Activated CD4-positive, alpha-beta T cell treated with anti-CD3 and anti-CD28 coated beads, Interleukin-2, amount 10 ng/mL, durations not matched to agents 7 days and 5 days (primary cell): ENCODE measurements at places on chromosomes 4 and X. TPM values are rescaled to one million over a fixed set of nuclear protein-coding genes. Genes with fewer than 3 reads are reported as not detected.
A peak's percentile ranks its signal among the peaks of the same experiment; 100 is the strongest.

Gene ATP10D
- total RNA-seq: 3.7 TPM

Gene SUPT20HL1
- not detected for total RNA-seq

GRCh38 chr4:86014599-86014998 lies 345.3 kb downstream of the MAPK10 start:
- DNase-seq: no peak

DNA sequence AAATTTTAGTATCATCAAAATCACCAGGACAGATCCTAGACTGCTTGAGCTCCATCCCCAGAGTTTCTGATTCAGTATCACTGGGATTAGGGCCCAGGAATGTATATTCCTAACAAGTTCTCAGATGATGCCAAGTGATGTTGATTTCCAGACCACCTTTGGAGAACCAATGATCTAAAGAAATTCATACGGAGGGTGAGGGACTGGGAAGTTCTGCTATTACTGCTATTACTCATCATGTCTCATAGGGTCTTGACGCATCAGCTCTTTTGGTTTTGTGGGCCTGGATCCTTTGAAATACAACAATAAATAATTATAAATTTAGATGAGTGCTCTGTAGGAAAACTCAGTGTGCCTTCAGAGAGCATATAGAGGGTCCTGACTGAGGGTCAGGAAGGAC lies 59.8 kb upstream of the LGI2 start:
- no peak for DNase-seq

DNA sequence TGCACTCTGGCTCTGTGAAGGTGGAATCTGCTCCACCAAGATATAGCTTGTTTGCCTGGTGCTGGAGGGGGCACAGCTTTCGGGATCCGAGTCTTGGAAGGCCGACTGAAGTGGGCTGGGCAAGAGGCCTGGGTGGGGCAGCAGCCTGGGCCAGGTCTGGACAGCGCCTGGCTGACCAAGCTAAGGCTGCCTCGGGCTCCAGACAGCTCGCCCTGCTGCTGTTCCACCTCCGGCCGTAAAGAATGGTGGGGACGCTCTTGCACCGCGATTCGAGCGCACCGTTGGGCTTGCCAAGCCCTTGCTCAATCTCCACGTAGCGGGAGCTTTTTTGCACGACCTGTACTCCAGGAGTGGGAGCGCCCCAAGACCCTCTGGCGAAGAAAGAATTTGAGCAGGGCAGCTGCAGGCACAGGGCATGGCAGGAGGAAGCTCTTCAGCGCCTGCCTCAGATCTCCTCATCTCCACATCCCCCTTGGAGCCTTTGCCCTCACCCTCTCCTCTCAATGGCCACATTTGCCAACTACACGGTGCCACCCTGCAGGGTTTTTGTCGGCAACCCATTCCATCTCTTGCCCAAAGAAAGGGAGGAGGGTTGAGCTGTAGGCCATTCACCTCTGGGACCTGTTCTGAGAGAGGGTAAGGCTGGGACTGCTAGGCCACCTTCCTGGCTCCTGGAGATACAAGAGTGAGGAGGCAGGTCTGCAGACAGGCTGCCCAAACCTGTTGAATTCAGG lies 18.9 kb downstream of the CNGA2 start:
- peak; percentile 7 for DNase-seq

GRCh38 chr4:169253904-169254303 lies 16.9 kb downstream of the SH3RF1 start:
- no peak for DNase-seq

DNA sequence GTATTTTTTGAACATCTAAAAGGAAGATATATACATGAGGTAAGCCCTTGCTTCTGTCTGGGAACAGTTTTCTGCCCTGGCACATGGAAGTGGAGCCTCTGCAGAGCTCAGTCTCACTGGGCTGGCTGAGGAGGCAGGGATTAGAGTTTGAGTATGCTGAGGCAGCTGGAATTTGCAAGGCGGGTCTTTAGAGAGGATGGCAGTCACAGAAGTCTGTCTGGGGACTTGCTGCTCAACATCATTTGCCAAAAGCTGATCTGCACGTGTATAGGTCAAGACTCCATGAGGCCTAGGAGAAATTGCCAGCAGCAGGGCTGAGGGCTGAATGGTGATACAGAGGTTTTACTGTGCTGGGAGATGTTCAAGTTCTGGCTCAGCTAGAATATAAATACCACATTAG lies 163.6 kb upstream of the ANK2 start:
- no peak for DNase-seq

GRCh38 chrX:22800806-22801205 lies 199.0 kb upstream of the DDX53 start:
- no peak for DNase-seq

DNA sequence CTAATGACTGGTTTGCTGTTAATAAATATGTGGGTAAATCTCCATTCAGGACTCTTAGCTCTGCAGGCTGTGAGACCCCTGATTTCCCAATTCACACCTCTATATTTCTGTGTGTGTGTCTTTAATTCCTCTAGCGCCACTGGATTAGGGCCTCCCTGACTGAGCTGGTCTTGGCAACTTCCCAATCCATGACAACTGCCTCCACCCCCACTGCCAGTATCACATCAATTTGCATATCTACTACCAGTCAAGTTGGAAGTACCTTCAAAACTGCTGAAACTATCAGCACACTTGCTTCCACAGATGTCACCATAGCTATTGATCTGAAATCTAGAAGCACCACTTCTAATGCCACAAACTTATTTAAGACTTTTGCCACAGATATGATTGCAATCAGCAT lies 27.6 kb downstream of the OPRPN start:
- no peak for DNase-seq

DNA sequence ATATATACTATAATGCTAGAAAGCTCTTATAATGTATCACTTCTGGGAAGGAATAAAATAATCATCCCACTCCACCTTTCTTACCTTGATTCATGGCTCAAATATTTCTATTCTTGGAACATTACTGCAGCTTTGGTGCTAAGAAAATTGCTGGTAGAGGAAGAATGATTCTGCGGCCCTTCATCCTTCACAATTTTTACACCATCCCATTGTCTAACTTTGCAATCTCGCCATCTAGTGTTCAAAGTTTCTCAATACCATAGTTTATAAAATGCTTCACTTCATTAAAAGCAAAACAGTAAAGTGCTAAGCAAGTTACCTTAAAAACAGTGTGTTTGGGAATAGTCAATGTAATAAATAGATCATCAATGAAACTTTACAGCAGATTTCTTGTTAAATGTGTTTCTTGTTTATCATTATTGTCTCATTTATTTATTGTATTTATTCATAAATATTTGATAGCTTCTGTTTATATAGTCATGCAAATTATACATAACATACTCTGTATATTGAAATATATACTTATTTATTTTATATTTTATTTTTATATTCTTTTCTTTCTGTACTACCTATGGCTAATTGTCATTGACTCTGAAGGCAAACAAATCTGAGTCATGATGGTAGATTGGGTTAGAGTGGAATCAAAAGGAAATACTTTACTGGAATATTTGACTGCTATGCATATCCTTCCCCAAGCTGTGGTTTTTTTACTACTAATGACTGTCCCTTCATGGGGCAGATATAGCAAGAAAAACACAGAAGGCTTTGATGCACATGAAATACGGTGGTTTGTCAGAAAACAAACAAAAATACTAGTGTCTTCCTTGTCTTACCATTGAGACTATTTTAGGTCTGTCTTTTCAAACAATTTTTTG lies 390.7 kb downstream of the MAPK10 start:
- no peak for DNase-seq
